ENCODE measurements at places on chromosomes 3 and 15. TPM values are rescaled to one million over a fixed set of nuclear protein-coding genes. Genes with fewer than 3 reads are reported as not detected.

DNA sequence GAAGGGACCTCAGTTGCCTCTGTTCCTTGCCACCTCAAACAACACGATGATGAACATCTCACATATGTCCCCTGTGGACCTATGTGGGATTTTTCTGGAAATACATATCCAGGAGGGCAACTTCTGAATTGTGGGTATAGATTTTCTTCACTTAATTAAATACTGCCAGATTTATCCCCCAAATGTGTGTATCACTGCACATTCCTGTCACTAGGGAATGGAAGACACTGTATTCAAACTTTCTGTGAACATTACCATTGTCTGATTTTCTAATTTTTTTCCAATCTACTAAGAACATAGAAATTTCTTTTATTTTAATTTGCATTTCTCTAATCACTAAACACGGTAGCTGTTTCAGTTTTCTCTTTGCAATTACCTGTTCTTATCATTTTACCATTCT lies 102.0 kb upstream of the MRPS22 start:
- no peak for DNase-seq

DNA sequence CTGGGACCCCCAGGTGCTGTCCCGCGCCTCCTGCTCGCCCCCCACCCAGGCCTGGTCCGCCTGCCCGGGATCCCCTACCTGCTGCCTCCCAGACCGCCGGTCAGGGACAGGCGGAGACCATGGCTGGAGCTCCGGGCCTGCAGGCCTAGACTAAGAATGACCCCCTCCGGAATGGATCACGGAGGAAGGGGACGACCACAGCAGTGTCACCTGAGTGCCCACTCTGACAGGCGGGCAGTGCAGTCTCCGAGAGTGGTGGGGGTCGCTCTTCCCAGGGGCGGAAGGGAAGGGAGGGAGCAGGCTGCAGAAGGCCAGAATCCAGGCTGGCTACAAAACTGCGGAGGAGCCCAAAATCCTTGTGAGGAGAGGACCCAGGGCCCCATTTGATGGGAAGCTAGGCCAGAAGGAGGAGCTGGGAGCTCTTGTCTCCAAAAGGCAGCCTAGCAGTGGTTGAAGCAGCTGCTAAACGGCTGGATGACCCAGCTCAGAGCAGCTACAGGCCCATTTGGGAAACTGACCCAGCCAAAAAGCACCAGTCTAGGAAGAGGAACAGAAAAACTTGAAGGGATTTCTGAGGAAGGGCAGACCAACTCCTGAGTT lies 908 bp upstream of the RAB43 start:
- peak; percentile 50 for DNase-seq

GRCh38 chr3:71850654-71851053 lies 65.7 kb upstream of the PROK2 start:
- no peak for DNase-seq

GRCh38 chr15:100255644-100256043 lies 86.1 kb downstream of the ADAMTS17 start:
- no peak for DNase-seq

- DNase-seq, result no peak
Measured at GRCh38 chr15:65087873-65088642, 11.5 kb downstream of the KBTBD13 start.

GRCh38 chr3:187017511-187018230 lies 87.3 kb downstream of the ST6GAL1 start:
- DNase-seq, result peak; percentile 66

- DNase-seq, result no peak
Measured at GRCh38 chr3:122021037-122021436, 1.0 kb downstream of the ILDR1 start.

- no peak for DNase-seq
Measured at GRCh38 chr15:69816522-69816921, 281.2 kb downstream of the TLE3 start.

GRCh38 chr3:154864947-154865346 lies 215.2 kb upstream of the MME start:
- DNase-seq, result no peak

DNA sequence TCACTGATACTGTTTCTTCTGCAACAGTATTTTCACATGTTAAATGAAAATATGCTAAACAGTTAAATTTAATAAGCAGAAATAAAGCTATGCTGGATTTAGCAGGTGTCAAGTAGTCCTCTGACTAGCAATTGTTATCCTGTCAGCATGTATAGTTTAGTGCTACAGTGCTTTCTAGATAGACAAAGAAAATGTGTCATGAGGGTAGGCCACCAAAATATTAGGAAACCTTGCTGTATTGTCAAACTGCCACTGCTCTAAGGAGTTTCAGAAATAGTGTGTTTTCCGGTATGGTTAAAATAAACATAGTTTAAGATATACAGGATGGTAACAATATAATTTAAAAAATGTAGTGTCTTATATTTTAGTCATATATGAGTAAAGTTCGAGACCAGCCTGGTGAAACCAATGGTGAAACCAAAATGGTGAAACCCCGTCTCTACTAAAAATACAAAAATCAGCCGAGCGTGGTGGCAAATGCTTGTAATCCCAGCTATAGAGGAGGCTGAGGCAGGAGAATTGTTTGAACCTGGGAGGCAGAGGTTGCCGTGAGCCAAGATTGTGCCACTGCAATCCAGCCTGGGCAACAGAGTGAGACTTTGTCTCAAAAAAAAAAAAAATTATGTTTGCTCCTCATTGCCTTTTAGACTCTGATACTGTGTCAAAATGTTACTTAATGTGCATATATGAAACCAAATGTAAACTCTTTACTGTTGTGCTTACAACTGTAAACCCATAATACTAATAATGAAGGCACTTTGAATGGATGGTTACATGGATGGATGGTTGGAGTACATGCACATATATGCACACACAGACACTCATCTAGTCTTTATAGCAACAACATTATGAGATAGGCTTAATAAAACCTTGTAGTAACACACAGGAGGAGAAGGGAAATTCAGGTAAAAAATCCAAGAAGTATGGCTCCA lies 204.8 kb downstream of the RSRC1 start:
- no peak for DNase-seq

GRCh38 chr15:96312641-96313335 lies 17.7 kb upstream of the NR2F2 start:
- DNase-seq, result no peak

- DNase-seq, result no peak
Measured at GRCh38 chr3:156687023-156687422, 12.6 kb downstream of the TIPARP start.

The HYAL1 gene
- polyA plus RNA-seq, result not detected

The GATA2 gene
- polyA plus RNA-seq, result not detected

The TTLL13 gene
- 0.33 TPM for polyA plus RNA-seq

The CLDN11 gene
- 0.26 TPM for polyA plus RNA-seq

The KBTBD8 gene
- 31.6 TPM for polyA plus RNA-seq

The GABRA5 gene
- not detected for polyA plus RNA-seq

The SH3GL3 gene
- not detected for polyA plus RNA-seq

The NMNAT3 gene
- 2.6 TPM for polyA plus RNA-seq
